ENCODE measurements at places on chromosomes 12 and 14.

GRCh38 chr14:93861836-93862235, 65.3 kb upstream of the FAM181A start:
- DNase-seq = no peak

DNA sequence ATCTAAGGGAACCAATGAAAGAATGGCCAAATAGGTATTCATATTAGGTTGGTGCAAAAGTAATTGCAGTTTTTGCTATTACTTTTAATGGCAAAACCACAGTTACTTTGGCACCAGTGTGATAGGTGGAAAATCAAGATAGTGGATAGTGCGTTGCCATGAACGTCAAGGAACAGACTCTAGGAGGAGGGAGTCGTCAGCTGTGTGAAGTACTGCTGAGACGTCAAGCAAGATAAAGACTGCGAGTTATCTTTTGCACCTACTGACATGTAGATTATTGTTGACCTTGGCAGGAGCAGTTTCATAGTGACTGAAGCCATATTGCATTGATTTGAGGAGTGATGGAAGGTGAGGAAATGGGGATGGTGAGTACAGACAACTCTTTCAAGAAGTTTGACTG, 8.3 kb downstream of the YLPM1 start:
- DNase-seq = no peak

DNA sequence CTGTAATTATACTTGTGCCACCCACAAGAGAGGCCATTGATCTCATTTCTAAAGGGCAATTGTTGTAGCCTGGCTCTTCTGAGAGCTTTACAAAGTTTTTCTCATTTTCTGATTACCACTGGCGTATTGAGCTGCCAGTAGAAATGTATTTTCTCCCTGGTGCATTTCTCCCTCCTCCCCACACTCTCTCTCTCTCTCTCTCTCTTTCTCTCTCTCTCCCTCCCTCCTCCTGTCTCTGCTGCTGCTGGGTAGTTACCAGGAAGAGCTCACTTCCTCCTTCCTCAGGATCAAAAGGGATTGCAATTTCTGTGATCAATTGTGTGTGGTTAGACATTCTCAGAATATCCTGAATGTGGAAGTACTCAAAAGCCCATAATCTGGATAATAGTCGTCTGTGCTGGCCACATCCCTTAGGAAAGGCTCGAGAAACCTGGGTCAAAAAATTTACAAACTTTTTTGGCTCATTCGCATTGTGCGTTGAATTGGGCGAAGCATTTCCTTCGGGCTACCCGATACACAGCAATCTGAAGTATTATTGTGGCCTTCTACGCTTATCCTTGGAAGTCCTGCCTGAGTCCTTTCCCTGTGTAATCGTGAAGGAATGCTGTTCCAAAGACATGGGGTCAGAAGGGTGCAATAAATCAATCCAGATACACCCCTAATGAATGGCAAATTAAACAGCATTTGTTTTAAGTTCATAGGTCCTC, 254.8 kb downstream of the MSRB3 start:
- no peak for DNase-seq

GRCh38 chr12:32995623-32996022, 99.0 kb upstream of the PKP2 start:
- no peak for DNase-seq

Measured in stimulated activated CD8-positive, alpha-beta memory T cell treated with anti-CD3 and anti-CD28 coated beads, Interleukin-2, amount 100 ng/mL, for 1 hour (primary cell).